ENCODE measurements at places on chromosomes 2 and 18. TPM values are rescaled to one million over a fixed set of nuclear protein-coding genes. Genes with fewer than 3 reads are reported as not detected.

DNA sequence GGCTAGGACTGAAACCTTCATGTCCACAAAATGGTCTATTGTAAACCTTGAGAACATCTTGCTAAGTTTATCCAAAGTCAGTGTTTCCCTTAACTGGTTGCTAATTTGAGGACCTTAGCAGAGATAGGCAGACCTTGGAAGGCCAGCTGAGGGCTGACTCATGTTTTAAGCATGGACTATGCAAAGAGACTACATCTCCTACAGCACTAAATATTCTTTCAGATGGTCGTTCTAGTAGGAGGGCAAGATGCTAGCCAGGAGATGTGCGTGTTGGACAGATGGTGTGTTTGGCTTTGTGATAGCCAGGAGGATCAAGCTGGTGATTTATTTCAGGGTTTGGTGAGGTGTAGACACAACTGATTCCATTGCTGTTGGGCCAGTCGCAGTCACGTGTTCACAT, 75.8 kb downstream of the NRP2 start:
- no peak for DNase-seq
- no peak overlapping the region for H3K27ac ChIP-seq
- no peak overlapping the region for H3K4me3 ChIP-seq
- H3K36me3 ChIP-seq = peaks cover 6% of the 10 kb centered on the region
- H3K27me3 ChIP-seq = peaks cover 10% of the 10 kb centered on the region

DNA sequence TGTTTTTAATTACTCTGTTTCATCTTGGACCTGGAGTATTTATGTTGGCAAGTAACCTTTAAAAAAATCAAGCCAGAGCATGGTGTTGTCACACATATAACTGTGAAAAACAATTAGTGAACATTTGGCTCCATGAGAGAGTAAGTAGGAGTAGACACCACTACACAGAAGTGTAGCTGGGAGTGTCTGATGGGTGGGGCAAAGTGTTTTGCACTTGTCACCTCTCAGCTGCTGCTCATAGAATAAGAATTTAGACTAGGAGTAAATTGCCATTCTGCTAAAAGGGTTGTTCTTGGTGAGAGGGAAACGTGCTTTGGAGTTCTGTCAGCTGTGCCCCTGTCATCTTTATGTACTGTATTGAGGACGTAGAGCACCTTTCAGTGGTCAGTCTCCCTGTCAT, 114.5 kb downstream of the TTC27 start:
- H3K4me3 ChIP-seq = no peak overlapping the region
- peaks cover 5% of the 10 kb centered on the region for H3K4me1 ChIP-seq
- no peak for DNase-seq
- H3K27ac ChIP-seq = no peak overlapping the region
- H3K36me3 ChIP-seq = peaks cover 33% of the 10 kb centered on the region
- H3K27me3 ChIP-seq = no peaks in the 10 kb centered on the region

DNA sequence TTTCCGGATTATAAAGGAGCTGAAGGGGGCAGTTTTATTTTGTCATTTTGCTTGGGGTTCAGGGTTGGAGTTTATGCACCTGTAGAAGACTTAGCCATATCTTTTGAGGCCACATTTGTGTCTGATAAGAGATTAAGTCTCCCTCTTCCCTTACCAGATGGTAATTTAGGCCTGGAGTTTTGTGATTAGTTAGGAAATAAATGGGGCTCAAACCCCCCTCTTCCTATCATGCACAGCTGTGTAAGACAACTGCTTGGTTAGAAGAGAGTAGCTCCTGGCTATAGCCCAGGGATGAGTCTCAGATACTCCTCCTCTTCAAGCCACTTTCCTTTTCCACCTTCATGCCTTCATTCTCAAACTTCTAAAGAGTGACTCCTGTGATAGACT, 802 bp upstream of the SAP130 start:
- DNase-seq = peak; percentile 62
- H3K4me1 ChIP-seq = peaks cover 16% of the 10 kb centered on the region
- H3K27me3 ChIP-seq = peaks cover 16% of the 10 kb centered on the region
- H3K27ac ChIP-seq = no peak overlapping the region

GRCh38 chr2:140639628-140640027, 1491.2 kb downstream of the LRP1B start:
- no peak overlapping the region for H3K27ac ChIP-seq
- no peaks in the 10 kb centered on the region for H3K27me3 ChIP-seq
- no peak for DNase-seq

DNA sequence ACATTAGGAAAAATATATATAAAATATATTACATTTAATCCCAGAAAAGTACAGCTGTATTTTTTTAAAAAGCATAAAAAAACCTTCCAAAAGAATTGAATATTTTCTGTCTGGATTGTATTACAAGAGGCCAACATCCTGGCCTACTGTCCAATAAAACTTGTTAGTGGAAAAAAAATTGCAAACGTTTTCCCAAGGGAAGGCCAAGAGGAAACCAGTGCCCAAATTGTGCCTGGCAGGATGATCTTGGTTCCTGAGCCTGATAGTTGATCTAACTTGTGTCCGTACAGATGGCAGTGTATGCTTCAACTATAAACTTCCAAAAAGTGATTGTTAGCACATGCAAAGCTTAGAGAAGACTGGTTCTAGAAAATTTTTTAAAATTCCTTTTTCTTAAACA, 90.6 kb upstream of the LPIN2 start:
- H3K36me3 ChIP-seq = no peaks in the 10 kb centered on the region

DNA sequence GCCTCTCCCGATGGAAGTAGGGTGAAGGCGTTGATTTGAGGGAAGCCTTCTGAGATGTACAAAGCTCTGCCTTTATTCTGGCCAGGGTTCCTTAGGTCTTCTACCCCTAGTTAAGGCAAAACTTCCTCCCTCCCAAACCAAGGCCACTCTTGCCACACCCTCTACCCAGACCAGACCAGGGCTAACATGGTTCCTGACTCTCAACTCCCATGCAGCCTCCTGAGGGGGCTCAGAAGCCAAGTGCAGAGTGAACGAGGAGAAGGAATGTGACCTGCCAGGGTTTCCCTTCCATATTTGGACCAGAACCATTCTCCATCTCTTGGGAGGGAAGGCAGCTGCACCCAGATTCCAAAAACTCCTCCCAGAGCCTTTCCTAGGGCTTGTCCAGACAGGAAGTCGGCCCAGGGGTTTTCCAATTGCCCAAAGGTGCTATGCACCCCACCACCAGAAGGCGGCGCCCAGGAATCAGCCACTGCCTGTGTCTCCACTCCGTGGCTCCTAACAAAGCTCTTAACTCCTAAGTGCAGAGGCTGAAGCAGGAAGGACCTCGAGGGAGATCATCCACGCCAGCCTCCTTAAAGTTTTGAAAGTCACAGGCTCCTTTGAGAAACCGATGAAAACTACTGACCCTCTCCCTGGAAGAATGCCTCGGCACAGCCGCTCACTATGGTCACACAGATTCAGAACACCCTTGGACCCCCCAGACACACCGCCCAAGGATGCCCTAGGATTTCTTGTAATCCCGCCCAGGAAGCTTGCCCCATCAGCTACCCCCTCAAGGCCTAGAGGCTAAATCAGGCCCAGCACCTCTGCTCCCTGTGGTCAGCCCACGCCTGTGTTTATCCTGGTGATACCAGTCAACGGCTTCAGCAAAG, 157.8 kb downstream of the SMAD2 start:
- H3K36me3 ChIP-seq = no peaks in the 10 kb centered on the region
- H3K27ac ChIP-seq = no peak overlapping the region
- no peak overlapping the region for H3K4me3 ChIP-seq
- DNase-seq = peak; percentile 91
- peaks cover 5% of the 10 kb centered on the region for H3K27me3 ChIP-seq

DNA sequence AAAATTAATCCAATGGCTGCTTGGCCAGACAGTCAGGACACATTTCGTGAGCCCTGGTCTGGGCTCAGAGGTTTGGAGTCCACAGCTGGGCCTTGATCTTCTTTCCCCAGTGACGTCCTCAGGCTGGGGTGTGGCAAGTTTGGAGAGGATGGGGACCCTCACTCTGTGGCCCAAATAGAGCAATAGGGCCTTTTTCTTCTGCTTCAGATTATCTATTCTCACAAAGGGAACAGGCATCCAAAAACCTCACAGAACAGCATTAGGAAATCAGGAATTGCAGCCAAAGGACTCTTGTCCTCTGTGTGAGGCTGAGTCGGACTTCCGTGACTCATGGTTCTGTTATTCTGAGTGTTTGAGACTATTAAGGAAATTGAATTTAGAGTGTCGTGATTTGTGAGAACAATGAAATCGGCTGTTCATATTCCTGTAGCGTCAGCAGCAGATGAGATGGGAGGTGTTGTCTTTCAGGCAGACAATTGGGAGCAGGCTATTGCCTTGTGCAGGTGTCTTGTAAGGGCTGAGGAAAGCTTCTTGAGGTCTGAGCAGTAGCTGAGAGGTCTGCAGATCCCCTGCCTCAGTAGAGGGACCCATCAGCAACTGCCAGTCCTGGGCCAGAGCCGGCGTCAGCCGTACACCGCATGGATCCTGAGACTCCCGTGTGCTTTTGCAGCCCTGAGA, 113.8 kb downstream of the SH3RF3 start:
- H3K27me3 ChIP-seq = peaks cover 24% of the 10 kb centered on the region
- H3K4me1 ChIP-seq = peaks cover 11% of the 10 kb centered on the region
- H3K27ac ChIP-seq = no peak overlapping the region

DNA sequence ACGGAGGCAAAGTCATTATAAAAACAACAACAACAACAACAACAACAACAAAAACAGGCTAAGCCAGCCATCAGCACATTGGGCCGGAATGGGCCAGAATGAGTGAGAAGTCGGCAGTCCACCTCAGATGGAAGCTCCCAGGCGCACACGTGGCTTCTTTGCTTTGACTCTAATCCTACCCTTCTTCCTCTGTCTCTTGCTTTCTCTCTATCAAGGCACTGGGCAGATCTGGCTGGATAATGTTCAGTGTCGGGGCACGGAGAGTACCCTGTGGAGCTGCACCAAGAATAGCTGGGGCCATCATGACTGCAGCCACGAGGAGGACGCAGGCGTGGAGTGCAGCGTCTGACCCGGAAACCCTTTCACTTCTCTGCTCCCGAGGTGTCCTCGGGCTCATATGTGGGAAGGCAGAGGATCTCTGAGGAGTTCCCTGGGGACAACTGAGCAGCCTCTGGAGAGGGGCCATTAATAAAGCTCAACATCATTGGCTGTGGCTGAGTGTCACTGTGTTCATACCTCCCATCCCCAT, 52.2 kb downstream of the MARCO start:
- no peaks in the 10 kb centered on the region for H3K36me3 ChIP-seq
- DNase-seq = no peak
- H3K4me1 ChIP-seq = no peaks in the 10 kb centered on the region
- no peak overlapping the region for H3K4me3 ChIP-seq
- no peak overlapping the region for H3K27ac ChIP-seq

GRCh38 chr2:12126318-12126717, 379.9 kb downstream of the LPIN1 start:
- H3K4me3 ChIP-seq = no peak overlapping the region
- no peak overlapping the region for H3K27ac ChIP-seq
- H3K27me3 ChIP-seq = no peaks in the 10 kb centered on the region
- DNase-seq = no peak

DNA sequence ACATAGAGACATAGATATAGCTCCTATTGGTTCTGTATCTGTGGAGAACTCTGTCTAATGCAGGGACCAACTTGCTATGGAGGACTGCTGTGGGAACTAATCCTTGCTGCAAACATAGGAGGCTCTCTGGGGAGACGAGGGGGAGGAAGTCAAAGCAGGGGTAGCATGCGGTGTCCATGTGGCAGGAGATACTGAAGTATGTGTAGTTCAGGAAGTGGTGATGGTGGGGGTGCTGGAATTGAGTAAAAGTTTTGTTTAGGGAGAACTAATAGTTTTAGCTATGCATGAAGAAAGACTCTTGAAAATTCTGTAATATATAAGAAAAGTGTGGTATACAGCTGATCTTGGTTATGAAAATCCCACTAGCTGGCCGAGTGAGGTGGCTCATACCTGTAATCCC, 62.0 kb downstream of the ANKRD44 start:
- peak overlapping the region; percentile 58 for H3K4me3 ChIP-seq
- peak; percentile 72 for DNase-seq
- H3K4me1 ChIP-seq = peaks cover 61% of the 10 kb centered on the region
- peaks cover 38% of the 10 kb centered on the region for H3K36me3 ChIP-seq
- H3K27me3 ChIP-seq = no peaks in the 10 kb centered on the region

DNA sequence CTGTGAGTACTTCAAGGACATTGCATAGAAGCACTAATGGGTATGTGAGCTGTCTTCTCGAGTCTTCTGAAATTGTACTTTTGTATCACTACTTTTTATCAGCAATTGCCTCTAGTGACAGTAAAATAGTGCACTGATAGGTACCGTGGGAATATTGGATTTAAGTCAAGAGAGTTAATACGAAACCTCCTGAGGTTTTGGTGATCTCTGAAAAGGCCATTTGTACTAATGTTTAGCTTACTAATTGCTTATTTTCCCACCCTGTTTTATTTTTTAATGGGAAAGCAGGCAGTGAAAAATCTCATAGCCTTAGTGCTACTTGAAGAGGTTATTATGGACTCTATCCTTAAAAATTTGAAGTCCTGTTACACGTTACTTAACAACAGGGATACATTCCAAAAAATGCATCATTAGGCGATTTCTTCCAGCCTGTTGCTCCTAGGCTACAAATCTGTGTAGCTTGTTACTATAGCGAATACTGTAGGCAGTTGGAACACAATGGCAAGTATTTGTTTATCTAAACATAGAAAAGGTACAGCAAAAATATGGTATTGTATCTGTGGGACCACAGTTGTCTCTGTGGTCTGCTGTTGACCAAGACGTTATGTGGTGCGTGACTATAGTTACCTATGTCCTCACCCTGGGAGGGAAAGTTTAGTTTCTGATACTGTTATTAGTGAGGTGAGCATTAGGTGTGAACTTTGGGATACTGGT, 65.9 kb downstream of the CAB39 start:
- H3K27me3 ChIP-seq = no peaks in the 10 kb centered on the region
- H3K4me1 ChIP-seq = peaks cover 73% of the 10 kb centered on the region
- H3K4me3 ChIP-seq = peak overlapping the region; percentile 20
- H3K36me3 ChIP-seq = peaks cover 80% of the 10 kb centered on the region

DNA sequence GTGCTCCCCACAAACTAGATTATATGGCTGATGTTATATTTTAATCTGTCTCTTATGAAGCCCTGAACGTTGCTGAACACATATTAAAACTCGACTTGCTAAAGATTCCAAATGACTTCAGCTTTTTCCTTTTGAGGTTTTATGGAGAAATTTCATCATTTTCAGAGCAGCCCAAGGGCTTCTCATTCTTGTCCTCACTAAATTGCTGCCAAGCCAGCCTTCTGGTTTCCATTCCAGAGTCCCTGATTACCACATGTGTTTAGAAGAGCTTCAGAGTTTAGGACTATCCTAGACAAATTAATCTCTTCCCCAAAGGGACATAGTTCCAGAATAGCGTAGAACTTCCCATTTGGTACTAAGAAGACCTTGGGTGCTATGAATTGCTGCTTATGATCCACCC, 77.8 kb upstream of the CCDC195 start:
- no peaks in the 10 kb centered on the region for H3K27me3 ChIP-seq
- H3K4me3 ChIP-seq = no peak overlapping the region
- H3K36me3 ChIP-seq = peaks cover 66% of the 10 kb centered on the region
- H3K4me1 ChIP-seq = no peaks in the 10 kb centered on the region

- no peaks in the 10 kb centered on the region for H3K4me1 ChIP-seq
- H3K27ac ChIP-seq = no peak overlapping the region
- no peaks in the 10 kb centered on the region for H3K36me3 ChIP-seq
- H3K4me3 ChIP-seq = no peak overlapping the region
- DNase-seq = no peak
These were observed 281.9 kb downstream of the TRIB2 start for GRCh38 chr2:12998685-12999084.

- DNase-seq = no peak
- H3K27me3 ChIP-seq = peaks cover 1% of the 10 kb centered on the region
These were observed 58.1 kb downstream of the AGAP1 start for GRCh38 chr2:235551965-235552364.

The MEP1B gene
- not detected for total RNA-seq

The FIGN gene
- total RNA-seq = not detected

The SKA1 gene
- total RNA-seq = 22.1 TPM

The ANKRD62 gene
- not detected for total RNA-seq

The UGT1A3 gene
- total RNA-seq = not detected

The ITGA6 gene
- total RNA-seq = 0.68 TPM

The NEMP2 gene
- total RNA-seq = 16.4 TPM

The CLIP4 gene
- total RNA-seq = 24.1 TPM

The AGXT gene
- not detected for total RNA-seq

The RNF144A gene
- 22.1 TPM for total RNA-seq

The UGT1A10 gene
- total RNA-seq = not detected
